ENCODE measurements at places on chromosomes 12 and 14.

- DNase-seq = no peak
Observed at GRCh38 chr12:69415471-69416275, 54.5 kb upstream of the FRS2 start.

DNA sequence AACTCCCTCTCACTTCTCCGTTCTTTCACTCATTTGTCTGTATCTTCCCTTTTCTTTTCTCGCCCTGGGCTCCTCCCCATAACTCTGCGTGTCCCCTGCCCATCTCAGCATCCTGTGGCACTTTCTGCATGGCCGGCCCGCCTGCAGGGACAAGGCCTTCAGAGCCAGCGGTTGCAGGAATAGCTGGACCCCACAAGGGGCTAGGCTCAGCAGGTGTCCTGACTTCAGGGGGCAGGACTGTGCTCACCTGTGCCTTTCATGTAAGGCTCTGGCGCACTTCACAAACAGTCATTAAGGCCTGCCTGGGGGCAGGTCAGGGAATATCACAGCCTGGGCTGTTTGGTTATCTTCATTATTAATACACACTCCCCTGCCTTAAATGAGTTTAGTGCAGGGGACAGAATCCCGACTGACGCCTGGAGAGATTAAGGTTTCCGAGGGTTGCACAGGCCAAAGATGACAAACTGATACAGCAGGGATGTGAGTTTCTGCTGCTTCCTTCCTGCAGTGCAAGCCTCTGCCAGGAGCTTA, 768.8 kb upstream of the TBX3 start:
- DNase-seq = no peak

- no peak for DNase-seq
Observed at GRCh38 chr12:109288571-109288970, 20.5 kb downstream of the FOXN4 start.

- no peak for DNase-seq
Observed at GRCh38 chr12:46677749-46678148, 148.0 kb downstream of the SLC38A4 start.

DNA sequence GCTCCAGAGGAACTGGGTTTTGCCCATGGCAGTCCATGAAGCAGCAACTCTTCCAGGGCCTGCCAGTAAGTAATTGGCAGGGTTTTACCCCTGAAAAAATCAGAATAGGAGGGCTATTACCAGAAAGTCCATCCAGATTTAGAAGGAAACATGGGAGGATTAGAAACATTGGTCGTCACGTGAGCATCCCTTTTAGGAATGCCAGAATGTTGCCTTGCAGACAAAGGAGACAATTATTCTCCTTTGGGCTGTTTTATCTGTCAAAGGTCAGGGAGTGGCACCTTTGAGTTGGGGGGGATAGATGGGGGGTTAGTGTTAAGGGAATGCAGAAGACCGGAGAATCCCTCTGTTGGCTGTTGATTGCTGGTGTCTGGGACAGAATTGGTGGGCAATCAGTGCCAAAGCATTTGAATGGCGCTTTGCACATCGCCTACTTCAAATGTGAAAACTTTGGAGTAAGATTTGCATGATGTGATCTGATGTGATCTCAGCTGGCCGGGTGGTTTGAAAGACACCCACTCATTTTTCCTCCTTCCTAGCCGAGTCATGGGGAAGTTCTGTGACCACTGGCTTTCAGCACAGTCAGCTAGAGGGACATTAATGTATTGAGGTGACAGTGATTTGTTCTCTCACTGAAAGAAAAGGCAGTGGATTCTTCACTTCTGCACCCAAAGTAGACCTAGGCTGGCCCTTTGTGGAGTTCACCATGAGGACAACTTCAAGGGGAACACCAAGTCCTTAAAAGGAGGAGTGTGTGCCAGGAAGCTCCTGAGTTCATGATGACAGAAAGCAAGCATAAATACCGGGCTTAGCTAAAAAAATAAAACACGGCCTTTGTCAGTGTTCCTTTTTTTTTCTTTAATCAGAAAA, 31.4 kb downstream of the FLVCR2 start:
- no peak for DNase-seq

DNA sequence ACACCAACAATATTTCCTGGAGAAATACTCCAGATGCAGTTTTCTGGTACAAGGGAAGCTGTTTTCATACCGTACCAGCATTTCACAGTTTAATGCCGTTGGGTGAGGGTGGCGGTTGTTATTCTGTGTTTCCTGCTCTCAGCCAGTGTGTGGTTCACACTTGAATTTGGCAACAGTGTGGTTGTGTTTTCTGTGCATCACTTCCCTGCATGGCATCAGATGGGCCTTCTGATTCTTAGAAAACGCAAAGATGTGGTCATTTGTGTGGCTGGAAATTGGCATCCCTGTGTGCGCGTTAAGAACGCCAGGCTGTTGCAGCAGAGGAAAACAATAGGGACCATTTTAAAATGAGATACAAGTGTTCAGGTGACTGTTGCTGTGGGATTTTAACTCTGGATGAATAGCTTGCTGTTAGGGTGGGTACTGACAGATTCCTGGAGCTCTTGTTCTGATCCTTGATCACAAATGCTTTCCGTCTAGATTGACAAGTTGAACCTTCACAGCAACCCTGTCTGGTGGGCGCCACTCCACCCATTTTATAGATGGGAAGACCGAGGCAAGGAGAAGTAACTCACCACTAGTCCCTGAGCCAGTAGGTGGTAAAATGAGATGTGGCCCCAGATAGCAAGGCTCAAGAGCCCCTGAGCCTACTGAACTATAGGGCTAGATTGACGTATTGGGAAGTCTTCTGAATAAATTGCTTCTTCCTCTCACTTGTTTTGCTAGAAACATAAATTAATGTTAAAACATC, 231.2 kb downstream of the CHST11 start:
- no peak for DNase-seq

DNA sequence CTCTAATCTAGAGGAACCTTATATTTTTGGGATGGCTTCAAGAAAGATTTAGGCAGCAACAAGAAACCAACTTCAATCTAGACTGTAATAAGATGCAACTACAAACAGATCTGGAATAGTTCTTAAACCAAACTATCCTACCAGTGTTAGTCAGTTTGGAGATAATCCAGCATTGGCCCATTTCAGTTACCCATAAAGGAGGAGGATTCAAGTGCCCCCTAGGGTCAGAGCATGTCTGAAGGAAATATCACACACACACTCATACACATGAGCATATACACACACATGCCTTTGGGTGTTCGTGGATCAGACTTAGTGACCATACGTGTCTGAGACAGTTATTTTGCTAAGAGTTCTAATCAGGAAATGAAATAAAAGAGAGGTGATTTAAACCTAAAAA, 261.2 kb downstream of the ADAMTS20 start:
- no peak for DNase-seq

GRCh38 chr12:23729359-23729758, 220.1 kb downstream of the SOX5 start:
- no peak for DNase-seq

GRCh38 chr14:94031883-94032279, 5.7 kb downstream of the OTUB2 start:
- no peak for DNase-seq

DNA sequence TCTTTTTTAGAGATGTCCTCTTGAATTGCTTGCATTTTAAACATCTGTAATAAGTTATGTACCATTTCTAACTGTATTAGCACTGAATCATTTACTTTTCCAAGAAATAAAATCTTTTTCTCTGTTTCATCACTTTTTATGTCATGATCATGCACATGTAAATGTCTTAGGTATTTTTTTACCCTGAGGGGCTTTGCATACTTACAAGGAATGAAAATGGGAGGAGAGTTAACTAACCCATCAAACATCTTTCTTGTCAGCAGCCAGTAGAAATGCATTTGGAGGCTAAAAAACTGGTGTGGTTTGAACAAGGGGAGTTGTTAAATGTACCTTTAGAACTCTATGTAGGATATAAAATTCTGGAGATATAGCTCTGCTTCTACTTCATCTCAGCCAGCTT, 1080.3 kb downstream of the GALC start:
- DNase-seq = no peak

DNA sequence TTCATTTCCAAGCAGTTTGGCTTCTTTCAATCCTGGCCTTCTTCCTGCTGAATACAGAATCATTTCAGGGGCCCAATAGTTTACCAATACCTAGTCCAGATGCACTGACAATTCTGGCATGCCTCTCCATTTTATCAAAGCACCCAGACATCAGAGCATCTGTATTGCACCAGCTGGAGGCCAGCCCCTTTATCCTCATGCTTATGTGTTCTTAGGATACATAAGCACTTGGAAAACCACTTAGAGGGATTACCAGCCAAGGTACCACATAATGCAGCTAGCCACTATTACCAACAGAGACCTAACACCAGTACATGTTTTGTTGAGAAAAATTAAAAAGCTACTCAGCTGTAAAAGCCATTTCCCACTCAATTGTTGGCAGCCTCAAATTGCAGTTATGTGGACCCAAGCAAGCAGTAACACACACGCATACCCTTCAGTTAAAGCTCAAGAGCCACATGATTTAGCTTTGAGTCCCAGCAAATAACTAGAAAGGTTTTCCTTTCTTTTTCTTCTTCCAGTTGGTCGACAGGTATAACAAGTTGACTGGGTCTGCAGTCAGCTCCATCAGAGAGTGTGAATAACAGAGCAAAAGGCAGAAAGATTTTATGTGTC, 263.8 kb downstream of the DIO2 start:
- DNase-seq = peak; percentile 62

DNA sequence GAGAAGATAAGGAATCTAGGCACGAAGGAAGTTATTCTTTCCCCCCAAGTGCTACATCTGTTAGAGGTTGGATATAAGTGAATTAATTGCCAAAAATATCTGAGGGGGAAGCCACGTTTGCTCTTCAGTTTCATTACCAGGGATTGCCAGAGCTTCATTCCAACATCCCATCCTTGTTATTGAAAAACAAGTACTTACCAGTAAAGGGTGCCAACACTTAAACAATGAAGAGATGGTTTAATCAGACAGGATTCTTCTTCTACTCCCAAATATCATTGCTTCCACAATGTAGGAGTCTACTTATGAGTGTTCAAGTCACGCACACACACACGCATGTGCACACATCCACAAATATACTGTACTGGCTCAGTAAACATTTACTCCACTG, 312.4 kb downstream of the RPAP3 start:
- DNase-seq = no peak

DNA sequence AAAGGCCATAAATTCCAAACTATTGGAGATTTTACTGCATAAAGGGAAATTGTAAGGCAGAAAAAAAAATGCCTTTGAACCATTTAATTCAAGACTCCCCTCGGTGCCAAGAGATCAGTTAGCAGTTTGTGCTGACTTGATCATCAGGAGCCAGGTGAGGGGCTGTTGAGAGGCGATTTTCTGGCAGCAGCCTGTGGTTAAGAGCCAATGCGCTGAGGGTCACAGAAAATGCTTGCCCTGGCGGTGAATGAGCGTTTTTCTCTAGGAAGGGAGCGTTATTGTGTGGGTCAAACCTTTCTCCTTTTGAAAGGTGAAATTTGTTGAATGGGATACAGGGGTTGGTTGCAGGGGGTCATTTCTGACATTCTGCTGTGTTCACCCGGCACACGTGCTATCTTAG, 4.7 kb downstream of the SRRM4 start:
- no peak for DNase-seq

DNA sequence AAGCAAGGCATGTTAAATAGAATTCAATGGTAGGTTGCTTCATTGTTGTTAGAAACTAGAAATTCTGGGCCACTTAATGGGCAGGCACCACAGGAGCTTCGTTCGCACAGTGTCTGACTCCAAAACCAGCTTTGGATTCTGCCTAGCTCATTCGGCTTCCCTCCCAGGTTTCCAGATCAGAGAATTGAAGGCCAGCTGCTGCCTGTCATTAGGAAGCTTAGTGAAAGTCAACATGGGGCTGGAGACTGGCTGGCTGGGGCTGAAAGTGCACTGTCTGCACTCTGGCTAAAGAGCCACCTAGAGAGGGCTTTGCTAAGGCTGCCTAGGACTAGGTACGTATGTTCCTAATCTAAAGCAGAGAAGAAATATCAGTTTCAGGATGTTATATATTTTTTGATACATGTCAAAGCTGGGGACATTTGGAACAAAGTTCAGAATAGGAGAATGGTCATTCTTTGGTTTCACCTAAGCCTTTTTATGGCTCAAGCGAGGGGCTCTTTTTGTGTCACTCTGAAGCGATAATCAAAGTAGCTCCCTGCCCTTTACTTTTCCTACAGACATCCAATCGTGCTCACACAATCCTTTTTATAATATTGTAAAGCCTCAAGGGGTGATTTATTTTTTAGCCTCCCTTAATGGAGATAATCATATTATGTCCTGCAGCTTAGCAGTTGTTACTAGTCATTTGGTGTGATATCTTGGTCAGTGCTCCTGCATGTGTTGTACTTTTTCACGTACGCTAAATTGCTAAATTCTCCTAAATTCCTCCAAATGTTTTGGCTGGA, 238.5 kb upstream of the NAV3 start:
- peak; percentile 61 for DNase-seq

All from NCI-H187 (cell line).